ENCODE measurements at places on chromosomes 2 and 18.

DNA sequence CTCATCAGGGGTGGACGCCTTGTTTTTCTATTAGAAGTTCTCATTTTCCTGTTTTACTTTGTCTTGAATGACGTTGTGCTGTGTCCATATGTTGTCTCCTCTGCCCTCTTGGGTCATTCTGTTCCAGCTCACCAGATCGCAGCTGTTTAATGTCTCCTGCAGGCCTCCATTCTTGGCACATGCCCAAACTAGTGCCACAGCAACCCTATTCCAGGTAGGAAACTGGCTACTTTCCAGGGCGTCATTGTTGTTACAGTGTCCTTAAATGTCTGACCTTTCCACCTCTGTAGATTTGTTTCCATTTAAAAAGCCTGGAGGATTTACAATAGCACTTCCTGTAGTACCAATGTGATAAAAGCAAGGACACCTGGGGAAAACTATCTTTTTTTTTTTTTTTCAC is 500.7 kb downstream of the METTL4 start:
- DNase-seq, result no peak

DNA sequence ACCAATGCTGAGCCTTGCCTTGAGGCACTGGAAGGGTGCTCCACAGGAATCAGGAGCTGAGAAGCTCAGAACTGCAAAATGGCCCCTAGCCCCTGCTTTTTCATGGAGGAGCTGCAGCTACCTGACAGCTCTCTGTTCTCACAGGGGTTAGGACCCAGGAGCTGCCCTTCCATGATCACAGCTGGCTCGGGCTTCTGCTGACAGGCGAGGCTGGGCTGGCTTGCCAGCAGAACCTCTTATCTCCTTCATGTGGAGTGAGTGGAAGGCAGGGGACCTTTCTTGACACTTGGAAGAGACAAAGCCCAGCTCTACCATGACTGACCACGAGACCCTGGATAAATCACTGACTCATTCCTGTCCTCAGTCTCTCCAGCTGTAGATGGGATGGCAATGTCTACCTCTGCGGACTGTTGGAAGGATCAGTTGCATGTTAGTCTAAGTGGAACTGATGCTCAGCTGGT is 113.4 kb downstream of the CAPN13 start:
- no peak for DNase-seq

- DNase-seq, result no peak
These were observed 22.9 kb downstream of the INO80C start for GRCh38 chr18:35474884-35475283.

GRCh38 chr18:40532046-40532445 is 1423.0 kb upstream of the PIK3C3 start:
- DNase-seq, result no peak

Measured in CMK (cell line).